Renal cortical epithelial cell (primary cell): ENCODE measurements at places on chromosomes 3 and 15. TPM values are rescaled to one million over a fixed set of nuclear protein-coding genes. Genes with fewer than 3 reads are reported as not detected.

NCK1 gene
- total RNA-seq: 49.1 and 58.6 TPM in 2 replicates

ITGB5 gene
- total RNA-seq: 142 and 304 TPM in 2 replicates

SLC51A gene
- not detected in 2 replicates for total RNA-seq

PLAAT1 gene
- 0.20 and 0.69 TPM in 2 replicates for total RNA-seq

C2CD4A gene
- total RNA-seq: under 0.01 and 11.7 TPM in 2 replicates

LSM3 gene
- total RNA-seq: 10.4 and 15.6 TPM in 2 replicates

SKOR1 gene
- total RNA-seq: 0.10 TPM in 1 of 2 replicates, not detected in the other

RBP2 gene
- not detected in 2 replicates for total RNA-seq

RETNLB gene
- not detected in 2 replicates for total RNA-seq

ZNF80 gene
- not detected in 2 replicates for total RNA-seq

CELSR3 gene
- total RNA-seq: 1.9 and 2.7 TPM in 2 replicates

RARRES1 gene
- 7.8 and 27.5 TPM in 2 replicates for total RNA-seq

WDR93 gene
- total RNA-seq: 0.69 and 1.2 TPM in 2 replicates

GPR62 gene
- total RNA-seq: not detected in 2 replicates

OXSM gene
- 14.4 and 17.6 TPM in 2 replicates for total RNA-seq

GABPB1 gene
- 36.6 and 68.2 TPM in 2 replicates for total RNA-seq

NR2E3 gene
- total RNA-seq: 0.45 TPM in 1 of 2 replicates, not detected in the other

ITIH4 gene
- total RNA-seq: 1.9 TPM in 1 of 2 replicates, not detected in the other

RARB gene
- 4.3 and 4.9 TPM in 2 replicates for total RNA-seq

ROBO2 gene
- 1.1 and 1.2 TPM in 2 replicates for total RNA-seq

SGO1 gene
- total RNA-seq: 0.99 and 7.3 TPM in 2 replicates

FBXO40 gene
- not detected in 2 replicates for total RNA-seq

CNTN6 gene
- 0.25 and 0.35 TPM in 2 replicates for total RNA-seq

GTF2A2 gene
- total RNA-seq: 12.2 and 18.4 TPM in 2 replicates

ANKUB1 gene
- total RNA-seq: not detected in 2 replicates

PPP1R14D gene
- not detected in 2 replicates for total RNA-seq

PIGZ gene
- total RNA-seq: 3.0 and 3.1 TPM in 2 replicates

SLC12A1 gene
- 0.17 and 14.1 TPM in 2 replicates for total RNA-seq

FBXL22 gene
- total RNA-seq: 0.45 TPM in 1 of 2 replicates, not detected in the other

MELTF gene
- total RNA-seq: 12.9 and 81.8 TPM in 2 replicates

GOLGA6L10 gene
- total RNA-seq: 0.35 and 2.0 TPM in 2 replicates

ZNF501 gene
- total RNA-seq: 1.2 and 5.3 TPM in 2 replicates

MAGEL2 gene
- total RNA-seq: 0.15 TPM in 1 of 2 replicates, not detected in the other

CNTN3 gene
- total RNA-seq: 0.80 and 3.5 TPM in 2 replicates

ACTC1 gene
- not detected in 2 replicates for total RNA-seq

ADAMTSL3 gene
- total RNA-seq: 11.1 and 20.7 TPM in 2 replicates

GHSR gene
- total RNA-seq: not detected in 2 replicates

OSTN gene
- total RNA-seq: not detected in 2 replicates

UROC1 gene
- total RNA-seq: not detected in 2 replicates

INSYN1 gene
- under 0.01 and 0.80 TPM in 2 replicates for total RNA-seq
